NCI-H1417 treated with DMSO at 0.1 percent for 48 hours (cell line): ENCODE measurements at places on chromosomes 11 and 22.

- no peak for DNase-seq
Observed at GRCh38 chr11:108774037-108774730, 109.3 kb downstream of the DDX10 start.

DNA sequence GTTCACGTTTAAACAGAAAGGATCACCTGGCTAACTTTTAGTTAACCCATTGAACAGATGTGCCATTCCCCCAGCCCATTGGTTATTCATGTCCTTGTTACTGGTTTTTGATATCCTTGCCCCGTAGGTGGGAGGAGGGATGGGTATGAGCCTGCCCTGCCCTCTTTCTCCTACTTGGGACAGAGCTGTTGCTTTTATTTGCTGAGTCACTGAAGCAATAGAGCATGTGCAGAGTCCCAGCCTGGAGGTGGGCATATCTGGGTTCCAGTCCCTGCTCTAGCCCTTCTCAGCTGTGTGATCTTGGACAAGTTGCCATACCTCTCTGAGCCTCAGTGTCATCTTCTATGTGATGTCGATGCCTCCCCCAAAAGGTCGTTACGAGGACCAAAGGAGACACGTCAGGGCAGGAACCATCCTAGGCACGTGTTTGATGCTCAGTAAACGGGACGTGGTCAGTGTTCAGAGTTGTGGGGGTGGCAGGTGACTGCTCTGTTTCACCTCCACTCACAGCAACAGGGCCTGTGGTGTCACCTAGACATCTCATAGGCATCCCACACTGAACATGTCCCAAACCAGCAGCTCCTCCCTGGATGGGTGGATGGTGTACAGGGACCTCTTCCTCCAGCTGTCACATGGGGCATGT lies 61.0 kb downstream of the BMAL1 start:
- DNase-seq, result no peak

DNA sequence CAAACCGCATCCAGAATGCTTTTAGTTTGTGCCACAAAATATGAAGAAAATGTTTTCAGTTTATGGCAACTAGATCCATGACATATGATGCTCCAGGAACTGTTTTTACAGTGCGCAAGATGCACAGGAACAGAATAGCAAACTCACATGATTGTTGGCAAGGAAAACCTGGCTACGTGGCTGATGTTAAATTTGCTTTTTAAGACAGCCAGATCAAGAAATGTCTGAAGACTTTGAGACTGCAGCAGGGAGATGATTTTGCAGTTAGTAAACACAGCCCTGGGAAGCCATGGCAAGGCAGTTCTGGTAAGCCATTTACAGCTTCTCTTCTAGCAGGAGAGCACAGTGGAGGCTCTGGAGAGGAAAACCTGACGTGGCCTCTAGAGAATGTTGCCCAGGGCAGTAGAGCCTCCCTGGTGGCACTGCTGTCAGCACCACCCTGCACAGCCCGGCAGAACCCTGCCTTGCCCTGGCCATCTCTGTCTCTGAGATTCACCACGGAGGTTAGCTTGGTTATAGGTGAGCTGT lies 69.8 kb upstream of the TNRC6B start:
- no peak for DNase-seq

DNA sequence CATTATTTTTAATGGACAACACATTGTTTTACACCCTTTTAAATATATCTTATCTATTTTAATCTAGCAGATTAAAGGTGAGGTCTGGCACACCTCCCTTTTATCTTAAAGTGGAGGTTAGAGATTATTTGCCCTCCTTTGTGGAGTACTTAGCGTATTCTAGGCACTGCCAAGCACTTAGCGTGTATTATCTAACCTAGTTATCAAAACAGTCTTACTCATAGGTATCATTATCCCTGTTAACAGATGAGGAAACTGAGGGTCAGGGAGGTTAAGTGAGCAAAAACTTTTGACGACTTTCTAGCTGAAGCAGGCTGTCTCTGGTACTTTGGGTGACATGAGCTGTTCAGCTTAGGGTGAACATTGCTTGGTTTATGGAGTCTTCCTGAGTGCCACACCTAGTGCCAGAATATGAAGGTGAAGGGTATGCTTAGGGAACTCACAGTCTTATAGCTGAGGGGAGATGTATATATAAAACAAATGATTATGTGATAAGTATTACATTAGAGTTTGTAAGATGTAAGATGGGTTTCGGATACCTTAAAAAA lies 55.0 kb downstream of the ZNRF3 start:
- no peak for DNase-seq

- DNase-seq, result peak; percentile 62
Observed at GRCh38 chr11:17413414-17414316, 25.2 kb upstream of the KCNJ11 start.

DNA sequence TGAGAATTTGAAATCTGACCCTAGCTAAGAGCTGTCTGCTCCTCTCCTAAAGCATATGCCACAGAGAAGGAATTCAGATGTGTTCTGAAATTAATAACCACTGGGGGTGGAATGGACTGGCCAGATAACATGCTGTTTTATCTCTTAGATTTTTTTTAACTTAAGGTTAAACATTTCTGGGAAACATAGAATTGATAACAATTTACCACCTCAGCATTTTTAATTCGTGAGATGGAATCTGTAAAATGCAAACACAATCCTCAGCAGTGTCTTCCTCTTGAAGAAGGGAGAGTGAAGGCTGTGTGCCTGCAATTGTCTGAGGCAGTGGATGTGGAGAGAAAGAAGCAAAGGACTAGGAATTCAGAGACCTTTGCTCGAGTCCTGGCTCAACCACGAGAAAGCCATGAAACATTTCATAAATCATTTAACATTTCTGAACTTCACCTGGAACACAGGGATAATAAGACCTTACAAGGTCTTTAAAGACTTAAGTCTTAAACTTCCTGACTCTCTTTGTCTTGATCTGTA lies at the start of gene SLC5A12:
Gene SLC5A12, minus strand, starts transcription at position 113 of the 528 bp plus-strand sequence. CDS start 346 bp downstream, outside the sequence.
- DNase-seq, result no peak

DNA sequence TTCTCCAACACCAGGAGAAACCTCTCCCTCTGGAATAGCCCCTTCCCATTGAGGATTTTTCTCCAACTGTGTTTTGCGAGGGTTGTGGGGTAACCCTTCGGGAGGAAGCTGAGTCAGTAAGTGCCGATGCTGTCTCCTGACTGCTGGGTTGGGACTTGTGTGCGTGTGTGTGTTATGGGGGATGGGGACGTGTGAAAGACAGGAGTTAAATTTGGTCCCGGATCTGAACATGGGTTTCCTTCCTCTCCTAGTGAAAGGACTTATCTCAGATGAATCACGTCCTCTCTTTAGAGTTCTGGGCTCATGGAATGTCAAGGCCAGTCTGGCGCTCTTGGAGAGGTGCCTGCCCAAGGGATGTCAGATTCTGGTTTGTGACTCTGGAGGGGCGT lies 33.3 kb downstream of the KIAA1671 start:
- DNase-seq, result no peak

DNA sequence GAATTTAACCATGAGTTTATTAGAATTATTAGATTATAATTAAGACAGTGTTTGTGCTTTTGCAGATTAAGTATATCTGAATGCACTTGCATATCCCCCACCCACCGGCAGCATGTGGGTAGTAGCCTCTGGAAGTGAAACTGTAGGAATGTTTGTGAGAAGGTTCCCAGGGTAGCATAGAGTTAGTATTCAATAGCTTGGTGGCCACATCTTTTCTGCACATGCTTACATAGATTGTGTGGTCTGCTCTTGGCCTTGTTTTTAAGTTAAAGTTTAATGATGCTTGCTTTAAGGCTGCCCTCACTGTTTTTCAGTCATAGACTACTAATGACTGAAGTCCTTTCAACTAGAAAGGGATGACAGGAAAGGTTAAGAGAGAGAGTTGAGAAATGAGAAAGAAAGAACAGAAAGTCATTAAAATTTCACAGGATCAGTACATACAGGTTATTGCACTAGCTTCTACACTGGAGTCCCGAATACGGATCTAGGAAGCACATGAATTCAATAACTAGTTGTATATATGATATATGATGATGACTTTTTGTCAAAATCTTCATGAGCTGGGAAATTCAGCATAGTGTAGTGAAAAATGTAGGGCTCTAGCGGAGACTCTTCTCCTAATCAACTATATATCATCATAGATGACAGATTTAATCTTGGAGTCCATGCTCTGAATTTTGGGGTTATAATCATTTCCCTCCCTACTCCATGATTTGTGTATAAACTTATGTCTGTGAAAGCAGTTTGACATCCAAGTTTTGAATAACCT lies 137.1 kb downstream of the ARHGAP42 start:
- DNase-seq, result no peak
